ENCODE measurements at places on chromosomes 12 and 14.

GRCh38 chr12:131471946-131472732, 238.8 kb upstream of the SFSWAP start:
- DNase-seq, result no peak

DNA sequence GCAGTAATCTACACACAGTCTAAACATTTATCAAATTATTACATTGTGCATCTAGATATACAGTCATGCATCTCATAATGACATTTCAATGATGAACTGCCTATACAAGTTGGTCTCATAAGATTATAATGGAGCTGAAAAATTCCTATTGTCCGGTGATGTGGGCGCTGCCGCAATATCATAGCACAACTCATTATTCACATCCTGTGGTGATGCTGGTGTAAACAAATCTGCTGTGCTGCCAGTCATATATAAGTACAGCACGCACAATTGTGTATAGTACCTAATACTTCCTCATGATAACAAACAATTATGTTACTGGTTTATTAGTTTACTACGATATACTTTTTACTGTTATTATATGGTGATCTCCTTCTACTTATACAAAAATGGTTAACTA, 768.8 kb upstream of the NOVA1 start:
- no peak for DNase-seq

DNA sequence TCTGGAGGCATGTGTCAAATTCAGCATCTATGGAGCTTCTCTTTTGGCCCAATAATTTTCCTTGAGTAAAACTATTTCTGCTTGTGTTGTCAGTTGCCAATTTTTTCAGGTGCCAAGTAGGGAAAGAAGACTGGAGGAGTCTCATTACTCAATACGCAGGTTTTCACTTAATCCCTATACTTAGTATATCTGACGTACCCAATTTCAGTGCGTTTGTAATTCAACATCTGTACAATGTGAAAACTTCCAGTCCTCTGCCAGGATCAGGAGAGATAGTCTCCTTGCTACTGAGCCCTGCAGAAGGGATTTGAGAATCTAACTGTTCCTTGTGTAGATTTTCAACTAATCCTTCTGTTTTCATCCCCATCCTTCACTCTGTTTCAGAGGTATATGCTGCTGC, 5.7 kb upstream of the PAWR start:
- DNase-seq, result no peak

- DNase-seq, result peak; percentile 14
Observed at GRCh38 chr14:105465209-105466031, 9.2 kb upstream of the CRIP2 start.

GRCh38 chr14:38145142-38145541, 62.6 kb upstream of the SSTR1 start:
- no peak for DNase-seq

DNA sequence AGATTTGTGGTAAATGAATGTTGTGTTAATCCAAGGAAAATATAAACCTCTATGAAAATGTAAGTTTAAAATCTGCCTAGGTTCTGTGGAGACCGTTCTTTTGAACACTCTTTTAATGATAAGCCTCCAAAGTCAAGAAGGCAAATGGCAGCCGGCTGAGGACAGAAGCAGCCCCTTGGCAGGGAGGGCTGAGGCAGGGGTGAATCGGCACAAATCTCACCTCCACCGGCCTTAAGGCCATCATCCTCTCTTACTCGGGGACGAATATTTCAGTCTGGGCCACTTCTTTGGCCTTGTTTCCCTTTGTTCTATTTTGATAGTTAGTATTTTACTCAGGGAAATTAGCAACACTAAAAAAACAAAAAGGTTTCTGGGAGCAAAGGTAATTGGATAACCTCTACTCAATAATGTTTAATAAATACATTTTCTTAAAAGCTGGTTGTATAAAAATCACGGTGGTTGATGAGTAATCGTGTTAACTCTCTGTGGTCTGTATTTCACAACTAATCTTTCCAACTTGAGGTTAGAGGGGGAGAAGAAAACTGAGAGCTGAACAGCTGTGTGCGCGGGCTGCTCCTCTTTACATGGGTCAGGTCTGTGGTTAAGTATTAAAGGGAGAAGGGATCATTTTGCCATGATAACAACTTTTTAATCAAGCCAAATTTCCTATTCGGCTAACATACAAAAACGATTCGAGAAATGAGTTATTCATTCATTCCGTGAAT, 18.6 kb downstream of the LGMN start:
- no peak for DNase-seq

- DNase-seq, result no peak
Observed at GRCh38 chr12:128803788-128804187, 20.0 kb downstream of the SLC15A4 start.

DNA sequence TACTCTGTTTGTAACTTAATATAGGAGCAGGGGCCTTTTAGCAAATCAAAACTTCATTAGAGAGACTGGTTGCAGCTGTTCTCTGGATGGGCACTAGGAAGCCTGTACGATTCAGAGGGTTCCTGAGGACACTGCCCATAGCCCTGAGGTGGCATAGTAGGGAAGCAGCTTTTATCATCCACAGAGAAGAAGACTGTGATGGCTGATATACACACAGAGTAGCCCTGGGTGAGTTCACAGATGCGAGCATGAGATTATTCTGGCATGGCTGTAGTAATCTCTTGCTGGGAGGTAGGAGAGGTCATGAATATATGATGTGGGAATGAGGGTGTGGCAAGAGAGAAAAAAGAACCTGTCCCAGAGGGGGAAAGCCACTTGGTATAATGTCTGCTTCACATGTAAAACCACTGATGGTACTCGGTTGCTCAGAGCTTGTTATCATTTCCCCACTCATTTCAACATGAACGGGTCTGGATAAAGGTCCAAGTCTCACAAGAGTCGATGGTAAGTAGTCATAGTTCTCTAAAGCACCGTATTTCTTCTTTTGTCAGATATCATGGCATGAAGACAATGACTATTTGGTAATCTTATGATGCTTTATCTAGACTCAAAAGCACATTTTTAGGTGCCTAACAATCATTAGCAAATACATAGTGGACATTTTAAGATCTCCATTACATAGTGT, 52.0 kb downstream of the PEBP1 start:
- DNase-seq, result peak; percentile 60

- DNase-seq, result no peak
Observed at GRCh38 chr12:8969861-8970411, 19.4 kb upstream of the KLRG1 start.

DNA sequence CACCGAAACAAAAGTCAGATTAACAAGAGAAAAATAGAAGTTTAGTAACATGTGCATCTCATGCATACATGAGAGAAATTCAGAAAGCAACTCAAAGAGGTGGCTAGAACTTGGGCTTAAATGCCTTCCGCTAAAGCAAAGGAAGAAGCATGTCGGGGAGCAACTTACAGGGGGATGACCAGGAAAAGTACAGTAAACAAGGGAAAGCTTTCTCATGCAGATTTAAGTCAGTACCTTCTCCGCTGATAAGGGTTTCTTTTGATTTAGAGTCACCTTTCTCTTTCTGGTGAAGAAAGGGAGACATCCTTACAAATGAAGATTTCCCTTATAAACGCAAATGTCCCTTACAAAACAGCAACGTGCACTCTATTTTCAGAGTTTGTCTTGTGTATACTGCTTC, 6.0 kb upstream of the RNASE6 start:
- DNase-seq, result no peak

GRCh38 chr12:1185460-1186182, 194.6 kb downstream of the ERC1 start:
- no peak for DNase-seq

DNA sequence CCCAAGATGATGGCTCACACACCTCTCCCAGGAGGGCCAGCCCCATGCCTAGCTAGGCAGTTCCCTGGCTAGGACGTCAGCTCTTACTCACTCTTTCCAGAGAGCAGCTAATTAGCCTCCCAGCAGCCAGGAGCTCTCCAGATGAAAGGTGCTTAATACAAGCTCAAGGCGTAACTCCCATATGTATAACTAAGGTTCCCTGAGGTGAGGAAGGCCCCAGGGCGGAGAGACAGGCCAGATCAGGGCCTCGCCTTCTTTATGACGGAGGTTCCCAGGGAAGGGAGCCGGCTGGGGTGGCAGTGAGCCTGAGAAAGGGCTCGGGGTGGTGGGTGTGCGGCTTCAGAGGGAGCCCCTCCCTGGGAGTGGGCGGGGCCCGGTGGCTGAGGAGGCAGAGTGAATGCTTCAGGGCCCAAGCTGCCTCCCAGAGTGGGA, 26.4 kb upstream of the ZFP36L1 start:
- no peak for DNase-seq

- DNase-seq, result no peak
Observed at GRCh38 chr12:92493816-92494215, 209.0 kb upstream of the PLEKHG7 start.

DNA sequence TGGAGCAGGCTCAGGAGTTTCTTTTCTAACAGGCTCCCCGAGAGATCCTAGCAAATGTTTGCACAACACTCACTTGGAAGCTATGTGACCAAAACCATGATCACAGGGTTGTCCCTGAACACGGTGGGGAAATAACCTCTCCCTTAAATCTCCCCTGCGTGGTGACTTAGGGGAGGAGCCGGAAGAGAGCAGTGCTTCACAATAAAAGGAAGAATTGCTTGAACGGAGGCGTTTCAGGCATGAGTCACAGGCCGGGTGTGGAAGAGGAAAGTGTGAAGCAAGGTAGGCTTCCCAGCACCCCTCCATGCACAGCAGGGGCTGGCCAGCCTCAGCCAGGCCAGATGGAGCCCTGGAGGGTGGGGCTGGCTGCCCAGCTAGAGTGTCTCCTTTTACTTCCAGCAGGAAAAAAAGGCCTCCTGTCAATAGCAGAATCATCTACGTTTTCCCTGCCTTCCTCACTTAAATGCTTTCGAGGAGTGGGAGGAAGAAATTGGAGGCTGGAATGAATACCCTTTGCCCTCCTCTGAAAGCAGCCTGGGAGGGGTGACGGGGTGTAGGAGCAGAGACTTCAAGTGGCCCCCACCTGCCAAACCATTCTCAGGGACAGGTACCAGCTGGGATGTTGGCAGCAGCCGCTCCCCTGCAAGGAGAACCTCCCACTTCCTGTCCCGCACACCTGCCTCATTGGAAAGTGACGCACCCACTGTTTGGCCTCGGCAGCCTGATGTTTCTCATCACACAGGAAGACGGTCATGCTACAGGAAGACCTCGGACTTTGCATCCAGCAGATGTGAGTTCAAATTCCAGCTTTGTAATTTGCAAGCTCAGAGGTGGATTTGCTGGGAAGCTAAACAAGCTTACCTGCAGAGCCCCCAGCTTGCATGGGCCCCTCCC, 30.1 kb upstream of the PPP2R5C start:
- no peak for DNase-seq

DNA sequence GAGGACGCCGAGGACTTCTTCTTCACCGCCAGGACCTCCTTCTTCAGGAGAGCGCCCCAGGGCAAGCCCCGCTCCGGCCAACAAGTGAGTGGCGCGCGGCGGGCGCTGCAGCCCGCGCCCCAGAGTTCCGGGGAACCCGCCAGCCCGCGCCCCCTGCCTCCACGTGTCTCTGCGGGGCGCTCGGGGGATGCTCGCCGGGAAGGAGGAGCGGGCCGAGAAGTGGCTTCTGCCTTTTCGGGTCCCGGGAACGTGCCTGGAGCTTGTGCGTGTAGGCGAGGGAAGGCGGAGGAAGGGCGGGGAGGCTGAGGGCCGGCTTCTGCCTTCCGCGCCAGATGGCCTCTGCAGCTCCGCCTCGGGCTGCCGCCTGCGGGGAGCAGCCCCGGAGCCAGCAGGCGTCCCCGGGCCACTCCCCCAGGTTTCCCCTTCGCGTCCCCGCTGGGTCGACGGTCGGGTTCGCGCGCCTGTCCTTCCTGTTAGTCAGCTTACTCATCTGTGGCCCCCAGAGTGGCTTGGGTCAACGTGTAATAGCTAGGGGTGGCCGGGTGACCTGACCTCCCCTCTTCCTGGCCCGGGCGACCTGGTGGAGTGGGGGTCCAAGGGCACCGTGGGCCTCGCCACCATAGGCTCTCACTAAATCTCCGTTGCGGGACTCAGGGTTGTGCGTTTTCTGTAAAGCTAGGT, 505 bp downstream of the RASSF3 start:
- peak; percentile 82 for DNase-seq

DNA sequence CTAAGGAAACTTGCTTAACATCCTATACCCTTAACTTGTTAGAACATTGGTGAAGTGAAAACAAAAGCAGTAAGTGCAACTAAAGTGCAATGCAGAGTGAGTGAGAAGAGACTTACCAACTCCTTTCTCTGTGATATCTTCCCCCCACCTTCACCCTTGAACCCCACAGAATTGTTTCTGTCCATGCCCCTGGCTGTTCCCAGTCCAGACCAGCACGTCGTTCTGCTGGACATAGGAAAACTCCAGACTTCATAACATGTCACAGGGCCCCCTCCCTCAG, 91.9 kb downstream of the DAD1 start:
- DNase-seq, result no peak

DNA sequence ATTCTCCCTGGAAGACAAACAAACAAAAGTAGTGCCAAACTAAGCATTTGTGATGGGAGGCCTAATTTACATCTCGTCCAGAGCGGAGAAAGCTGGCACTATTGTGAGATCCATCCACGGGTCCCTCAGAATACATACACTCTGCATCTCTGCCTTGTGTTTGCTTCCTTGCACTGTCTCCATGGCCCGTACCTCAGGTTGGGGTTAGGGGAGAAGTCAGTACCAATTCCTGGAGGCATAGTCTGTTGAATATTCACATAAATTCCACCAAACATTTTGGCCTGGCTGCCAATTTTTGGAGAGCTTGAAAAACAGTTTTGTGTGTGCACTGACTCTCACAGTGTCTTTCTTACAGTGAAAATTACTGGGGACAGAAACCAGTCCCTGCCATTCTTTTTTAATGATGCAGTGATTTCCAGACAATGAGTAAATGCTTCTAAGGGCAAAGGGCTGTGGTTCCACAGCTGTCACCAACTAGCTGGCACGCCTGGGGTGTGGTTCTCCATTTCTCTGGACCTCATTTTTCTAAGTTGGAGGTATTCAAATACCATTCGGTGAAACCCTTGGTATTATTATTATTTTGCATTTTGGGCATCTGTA, 119.7 kb upstream of the HIF1A start:
- no peak for DNase-seq

DNA sequence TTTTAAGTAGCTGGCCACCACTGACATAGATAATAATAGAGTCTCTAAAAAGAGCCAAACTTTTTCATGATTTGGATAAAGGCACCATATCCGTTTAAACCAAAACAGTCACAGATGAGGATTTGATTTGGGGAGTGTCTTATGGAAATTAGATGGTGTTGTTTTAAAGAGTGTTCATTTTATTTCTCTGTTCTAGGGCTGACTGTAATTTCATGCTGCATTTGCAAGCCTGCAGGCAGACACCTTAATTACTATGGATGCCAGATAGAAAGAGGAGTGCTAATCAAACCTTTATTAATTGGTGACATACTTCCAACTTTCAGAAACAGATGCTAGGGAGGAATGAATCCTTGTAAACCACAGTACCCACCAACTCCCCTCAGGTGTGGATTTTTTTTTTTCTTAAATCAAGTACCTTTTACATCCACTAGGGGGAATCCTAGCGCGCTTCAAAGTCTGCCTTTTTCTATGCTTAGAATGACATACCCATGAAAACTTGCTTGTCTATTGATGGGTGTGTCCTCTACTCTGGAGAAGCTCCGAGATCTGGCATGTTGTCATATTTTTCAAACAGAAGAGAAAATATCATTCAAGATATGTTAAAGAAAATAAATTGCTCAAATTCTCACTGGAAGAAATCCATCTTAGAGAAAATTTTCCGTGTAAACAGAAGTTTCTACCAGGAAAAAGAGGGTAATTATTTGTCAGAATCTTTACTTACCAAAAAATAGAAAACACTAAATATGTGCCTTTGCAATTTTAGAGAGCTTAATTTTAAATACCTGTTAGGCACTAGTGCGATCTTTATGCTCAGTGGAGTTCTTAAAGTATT, 14.2 kb upstream of the PLXNC1 start:
- DNase-seq, result peak; percentile 85
